ENCODE measurements at places on chromosomes 5 and 9.
A peak's percentile ranks its signal among the peaks of the same experiment; 100 is the strongest.

- no peak for DNase-seq
Observed at GRCh38 chr5:74233091-74233490, 407.4 kb downstream of the ENC1 start.

DNA sequence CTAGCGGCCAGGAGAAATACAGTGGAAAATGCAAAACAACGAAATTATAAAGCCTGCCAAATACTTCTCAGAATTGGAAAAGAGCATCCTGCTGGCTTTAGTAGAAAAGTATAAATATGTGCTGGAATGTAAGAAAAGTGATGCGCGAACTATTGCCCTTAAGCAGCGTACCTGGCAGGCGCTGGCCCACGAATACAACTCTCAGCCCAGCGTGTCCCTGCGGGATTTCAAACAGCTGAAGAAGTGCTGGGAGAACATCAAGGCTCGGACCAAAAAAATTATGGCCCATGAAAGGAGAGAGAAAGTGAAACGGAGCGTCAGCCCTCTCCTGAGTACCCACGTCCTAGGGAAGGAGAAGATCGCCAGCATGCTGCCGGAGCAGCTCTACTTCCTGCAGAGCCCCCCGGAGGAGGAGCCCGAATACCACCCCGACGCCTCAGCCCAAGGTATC, 15.0 kb downstream of the MSANTD3 start:
- no peak for DNase-seq

- no peak for DNase-seq
Observed at GRCh38 chr5:62296998-62297397, 9.0 kb upstream of the KIF2A start.

- no peak for DNase-seq
Observed at GRCh38 chr9:84978661-84979060, 309.1 kb downstream of the NTRK2 start.

GRCh38 chr9:82410306-82410705, 421.7 kb downstream of the SPATA31D1 start:
- DNase-seq, result peak; percentile 4

DNA sequence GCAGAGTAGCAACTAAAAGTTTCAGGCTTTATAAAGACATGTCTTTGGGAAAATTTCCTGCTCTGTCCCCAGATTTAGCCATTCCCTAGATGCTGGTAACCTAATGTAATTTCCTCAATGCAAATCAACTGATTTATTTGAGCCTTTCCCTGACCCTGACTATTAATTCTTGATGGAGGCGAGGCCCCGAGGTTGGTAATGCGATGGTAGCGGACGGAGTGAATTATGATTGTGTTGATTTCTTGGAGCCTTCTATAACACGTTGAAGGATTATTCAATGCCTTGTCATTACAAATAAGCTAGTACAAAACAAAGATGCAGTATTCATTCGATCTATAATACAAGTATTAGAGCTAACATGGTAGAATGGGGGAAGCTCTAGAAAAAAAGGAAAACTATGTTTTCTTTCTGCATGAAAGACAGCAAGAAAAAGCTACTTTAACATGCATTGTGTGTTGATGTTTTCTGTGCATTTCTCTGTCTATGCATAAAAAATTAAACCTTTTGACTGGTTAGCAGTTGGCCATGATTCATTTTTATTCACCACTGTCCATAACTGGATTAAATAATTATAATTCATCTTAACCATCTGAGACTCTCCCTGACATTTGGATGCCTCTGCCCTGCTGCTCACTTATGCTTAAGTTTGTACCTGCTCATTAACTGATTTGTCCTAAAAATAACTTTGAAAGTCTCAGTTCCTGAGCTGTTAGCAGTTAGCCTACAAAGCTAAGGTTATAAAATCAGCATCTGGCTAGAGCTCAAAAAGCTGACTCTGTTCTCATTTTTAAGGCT, 490.2 kb upstream of the NUDT12 start:
- no peak for DNase-seq

DNA sequence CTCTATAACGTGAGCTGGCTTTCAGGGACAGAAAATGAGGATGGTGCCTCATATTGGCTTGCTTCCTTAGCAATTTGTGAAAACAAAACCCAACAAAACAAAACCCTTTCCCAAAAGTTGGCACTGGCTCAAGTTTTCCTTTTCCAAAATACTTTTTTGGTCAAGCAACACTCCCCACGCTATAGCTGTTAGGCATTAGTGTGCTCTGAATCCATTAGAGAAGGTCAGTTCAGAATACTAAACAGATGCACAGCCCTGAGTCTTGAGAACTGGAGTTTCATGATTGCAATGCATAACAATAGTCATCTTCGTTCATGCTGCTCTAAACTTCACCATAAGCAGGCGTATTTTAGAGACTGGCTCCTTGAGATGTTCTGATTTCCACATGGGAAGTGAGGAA, 172.0 kb upstream of the KLF9 start:
- DNase-seq, result peak; percentile 61

DNA sequence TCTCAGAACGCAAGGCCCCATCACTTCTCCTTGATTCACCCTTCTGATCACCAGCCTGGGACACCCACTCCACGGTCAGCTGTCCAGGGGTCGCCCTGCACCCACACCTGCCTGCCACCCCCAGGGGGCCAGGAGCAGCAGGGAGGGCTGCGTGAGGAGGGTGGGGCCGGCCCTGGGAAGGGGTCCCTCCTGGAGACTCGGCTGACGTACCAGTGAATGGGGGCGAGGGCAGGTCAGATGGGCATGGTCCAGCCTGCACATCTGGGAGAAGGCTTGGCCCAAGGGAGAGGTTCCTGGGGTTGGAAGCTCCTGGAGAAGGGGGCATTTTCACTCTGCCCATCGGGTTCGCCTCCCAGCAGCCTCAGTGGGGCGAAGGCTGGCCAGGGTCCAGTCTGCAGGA, 21.8 kb upstream of the SARDH start:
- DNase-seq, result no peak

DNA sequence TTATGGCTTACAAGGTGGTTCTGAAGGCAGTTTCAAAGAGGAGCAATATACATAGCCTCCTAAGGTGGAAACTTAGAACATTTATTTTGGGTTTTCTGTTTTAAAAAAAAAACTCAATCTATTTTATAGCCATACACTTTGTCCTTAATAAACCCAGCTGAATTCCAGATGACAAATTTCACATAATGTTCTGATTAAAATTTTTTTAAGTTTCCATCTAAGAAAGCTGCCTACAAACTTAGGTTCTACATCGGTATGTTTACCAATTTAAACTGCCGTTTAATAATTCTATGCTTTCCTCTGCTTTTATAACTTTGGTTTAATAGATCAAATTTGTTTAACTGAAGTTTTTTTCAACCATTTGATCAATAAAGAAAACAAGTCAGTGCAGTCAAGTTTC, 12.5 kb downstream of the NR3C1 start:
- peak; percentile 24 for DNase-seq

DNA sequence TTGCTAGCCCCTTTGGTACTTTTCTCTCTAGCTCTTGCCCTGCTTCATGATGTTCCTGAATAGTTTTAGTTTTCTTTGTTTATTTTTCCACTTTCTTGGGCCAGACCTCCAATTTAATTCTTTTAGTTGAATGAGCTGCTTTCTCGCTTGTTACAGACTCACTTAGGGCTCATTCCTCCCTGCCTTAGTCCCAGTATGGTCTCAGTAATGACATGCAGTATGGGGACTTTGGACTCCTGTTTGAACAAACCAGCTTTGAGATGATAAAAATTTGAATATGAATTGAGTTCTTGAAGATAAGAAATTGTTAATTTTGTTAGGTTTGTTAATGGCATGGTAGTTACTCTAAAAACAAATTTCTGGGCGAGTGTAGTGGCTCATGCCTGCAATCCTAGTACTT, 284.8 kb upstream of the DMRT1 start:
- no peak for DNase-seq
